ENCODE measurements at places on chromosomes 2 and 18. TPM values are rescaled to one million over a fixed set of nuclear protein-coding genes. Genes with fewer than 3 reads are reported as not detected.

The IL36B gene
- not detected for total RNA-seq

The SERPINB5 gene
- not detected for total RNA-seq

The DOK6 gene
- 0.09 TPM for total RNA-seq

The SCYGR4 gene
- total RNA-seq = not detected

The RNF181 gene
- 72.9 TPM for total RNA-seq

The B3GNT7 gene
- total RNA-seq = 10.7 TPM

- no peak for DNase-seq
Measured at GRCh38 chr2:240174496-240174895, 34.0 kb upstream of the OTOS start.

DNA sequence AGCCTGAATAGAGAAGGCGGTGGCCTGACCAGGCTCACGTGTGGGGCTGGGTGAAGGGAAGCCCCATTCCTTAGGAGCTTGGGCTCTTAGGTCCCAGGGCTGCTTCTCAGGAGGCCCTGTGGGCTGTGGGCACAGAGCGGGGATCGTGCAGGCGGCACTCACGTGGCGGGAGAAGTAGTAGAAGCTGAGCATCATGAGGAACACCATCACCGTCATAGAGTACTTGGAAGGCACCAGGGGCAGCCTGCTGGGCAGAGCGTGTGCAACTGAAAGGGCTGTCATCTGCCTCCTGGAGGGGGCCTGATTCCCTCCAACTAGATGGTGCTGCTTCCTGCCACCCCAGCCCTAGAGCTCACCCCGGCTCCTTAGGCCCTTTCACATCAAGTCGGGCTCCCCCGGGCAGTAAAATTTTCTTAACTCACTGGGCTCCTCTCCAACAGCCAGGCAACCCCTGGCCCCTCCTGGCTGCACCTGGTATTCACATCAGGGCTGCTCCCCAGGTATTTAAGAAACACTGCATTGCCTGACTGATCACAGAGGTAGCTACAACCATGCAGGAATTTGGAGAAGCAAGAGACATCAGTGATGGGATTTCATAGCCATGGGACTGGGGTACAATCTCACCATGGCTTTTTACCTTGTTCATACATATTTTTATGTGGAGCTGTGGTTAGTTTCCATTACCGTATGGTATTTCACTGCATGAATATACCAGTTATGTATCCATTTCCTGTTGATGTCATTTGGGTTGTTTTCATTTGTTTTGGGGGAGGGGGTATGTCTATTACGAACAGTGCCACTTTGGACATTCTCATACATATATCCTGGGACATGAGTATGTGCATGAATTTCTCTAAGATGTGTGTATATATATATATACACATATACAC, 32.9 kb downstream of the CENPO start:
- DNase-seq = peak; percentile 62

DNA sequence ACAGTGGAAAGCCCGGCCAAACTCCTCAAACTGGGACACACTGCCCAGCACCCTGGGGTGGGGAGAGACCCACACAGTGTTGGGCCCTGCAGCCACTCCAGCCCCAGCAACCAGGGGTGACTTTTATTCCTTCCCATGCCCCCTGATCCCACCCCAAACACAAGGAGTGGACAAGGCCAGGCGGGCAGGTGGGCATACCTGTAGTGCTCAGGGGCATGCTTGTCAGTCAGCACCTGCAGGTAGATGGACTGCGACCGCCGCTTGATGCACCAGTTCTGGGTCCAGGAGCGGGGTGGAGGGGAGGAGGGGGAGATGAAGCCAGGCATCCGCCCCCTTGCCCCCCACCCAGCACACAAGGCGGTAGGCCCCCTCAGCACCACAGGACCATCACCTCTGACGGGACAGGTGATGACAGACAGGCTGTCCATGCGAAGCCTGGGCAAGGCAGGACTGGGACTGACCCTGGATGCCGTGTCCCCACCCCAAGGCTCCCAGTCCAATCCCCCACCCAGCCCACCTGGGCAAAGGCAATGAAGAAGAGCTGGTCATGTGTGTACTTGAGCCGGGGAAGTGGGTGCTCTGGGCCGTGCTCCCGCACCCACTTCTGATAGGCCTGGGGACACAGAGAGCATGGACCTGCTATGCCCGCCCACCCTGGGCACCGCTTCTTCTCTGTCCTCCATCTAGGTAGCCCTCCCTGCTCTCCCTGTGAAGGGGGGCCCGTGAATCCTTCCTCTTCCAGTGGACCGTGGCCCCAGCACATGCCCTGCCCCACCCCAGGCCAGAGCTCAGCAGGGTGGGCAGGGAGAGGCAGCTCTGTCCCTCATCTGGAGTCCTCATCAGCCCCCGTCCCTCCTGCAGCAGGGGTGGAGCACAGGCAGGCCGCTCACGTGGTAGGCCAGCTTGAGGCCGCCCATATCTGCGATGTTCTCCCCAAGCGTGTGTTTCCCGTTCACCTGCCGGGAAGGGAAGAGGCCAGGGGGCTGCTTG, 7.1 kb downstream of the ECEL1 start:
- DNase-seq = peak; percentile 60

DNA sequence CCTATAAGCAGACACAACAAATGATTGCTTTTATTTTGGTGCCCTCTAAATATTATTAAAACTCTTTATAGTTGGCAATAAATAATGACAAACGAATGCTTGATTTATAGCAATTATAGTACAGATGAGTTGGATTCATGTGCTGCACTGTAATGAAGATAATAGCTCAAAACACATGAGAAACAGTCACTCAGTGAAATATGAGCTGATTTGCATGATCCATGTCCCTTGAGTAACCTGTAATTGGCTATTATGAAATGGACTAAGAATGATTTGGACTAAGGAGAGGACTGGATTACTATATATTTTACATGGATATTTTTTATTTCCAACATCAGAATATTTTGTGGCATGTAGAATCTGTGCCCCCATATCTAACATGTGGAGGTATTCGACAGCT, 365.6 kb upstream of the UBE2E3 start:
- DNase-seq = no peak

DNA sequence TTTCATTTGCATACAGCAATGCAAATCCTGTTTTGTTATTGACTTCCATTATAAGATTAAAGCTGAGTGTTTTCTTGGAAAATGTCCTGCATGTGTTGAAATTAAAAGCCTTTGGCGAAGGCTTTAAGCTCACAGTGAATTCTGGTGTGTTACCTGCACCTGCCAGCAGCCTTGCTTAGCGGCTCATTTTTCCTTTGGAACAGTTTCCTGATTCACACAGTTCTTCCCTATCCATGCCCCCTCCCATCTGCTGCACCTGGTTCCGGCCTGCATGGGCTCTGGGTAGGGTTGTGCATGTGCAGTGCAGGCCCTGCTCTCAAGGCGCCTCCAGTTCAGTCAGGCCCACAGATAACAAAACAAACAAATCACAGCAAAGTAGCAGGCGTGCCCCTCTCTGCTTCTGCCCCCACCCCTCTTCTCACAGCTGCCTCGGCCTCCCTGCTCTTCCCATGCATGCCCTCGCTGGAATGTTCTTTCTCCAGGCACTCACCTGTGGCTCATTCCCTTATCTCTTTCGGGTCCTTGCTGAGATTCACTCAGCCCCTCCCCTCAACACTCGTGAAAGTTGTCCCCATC, 15.8 kb downstream of the MTCL1 start:
- no peak for DNase-seq

DNA sequence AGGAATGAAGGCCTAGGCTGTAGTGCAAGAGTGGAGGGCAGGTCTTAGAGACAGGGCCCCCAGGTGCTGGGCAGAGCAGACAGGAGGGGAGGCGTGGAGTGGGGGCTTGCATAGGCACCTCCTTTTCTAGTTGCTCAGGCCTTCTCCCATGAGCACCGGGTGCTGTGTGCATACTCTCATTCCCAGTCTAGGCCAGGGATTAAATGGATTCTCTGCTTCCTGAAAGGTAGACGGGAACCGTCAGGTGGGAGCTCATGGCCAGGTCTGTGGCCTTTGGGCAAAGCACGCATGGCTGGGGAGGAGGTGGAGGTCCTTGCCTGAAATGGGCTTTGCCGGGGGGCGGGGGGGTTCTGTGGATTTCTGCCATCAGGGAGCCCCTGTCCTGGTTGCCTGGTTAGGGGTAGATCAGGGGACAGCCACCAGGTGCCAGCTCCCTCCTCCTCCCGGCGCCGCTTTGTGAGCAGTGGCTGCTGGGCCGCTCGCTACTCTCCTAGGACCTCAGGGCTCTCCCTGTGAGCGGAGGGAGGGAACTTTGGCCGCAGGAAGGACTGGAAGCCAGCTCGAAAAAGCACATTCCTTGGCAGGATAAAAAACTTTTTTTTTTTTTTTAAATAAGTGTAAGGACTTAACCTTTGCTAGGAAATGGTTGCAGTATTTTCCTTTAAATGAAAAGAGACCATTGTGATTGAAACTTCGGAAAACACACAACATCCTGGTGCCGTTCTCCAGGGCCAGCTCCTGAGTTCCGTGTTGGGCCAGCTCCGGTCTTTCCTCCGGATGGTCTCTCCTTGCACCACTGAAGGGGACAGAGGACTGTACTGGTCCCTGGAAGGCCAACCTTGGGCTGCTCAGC, 82.8 kb upstream of the HAAO start:
- DNase-seq = no peak

DNA sequence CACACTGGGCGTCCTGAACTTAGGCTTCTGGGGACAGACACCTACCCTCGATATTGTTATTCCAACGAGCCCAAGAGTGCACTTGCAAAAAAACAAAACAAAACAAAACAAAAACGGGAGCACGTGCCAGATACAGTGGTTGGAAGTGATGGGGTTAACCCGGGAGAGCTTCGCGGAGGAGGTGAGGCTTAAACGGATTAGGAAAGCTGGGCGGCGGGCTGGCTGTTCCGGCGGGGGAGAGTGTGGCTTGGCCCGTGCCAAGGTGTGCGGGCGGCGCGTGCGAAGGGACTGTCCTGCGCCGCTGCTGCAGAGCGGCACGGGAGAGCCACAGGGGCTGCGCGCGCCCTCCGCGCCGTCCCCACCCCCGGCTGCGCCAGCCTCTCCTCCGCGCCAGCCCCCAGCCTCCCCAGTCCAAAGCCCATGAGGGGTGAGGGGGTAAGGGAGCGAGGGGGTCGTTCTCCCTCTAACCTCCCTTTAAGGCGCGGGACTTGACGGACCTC, 1.5 kb upstream of the SLC30A3 start:
- DNase-seq = no peak

- DNase-seq = no peak
Measured at GRCh38 chr2:46164529-46165301, 132.5 kb upstream of the EPAS1 start.

- no peak for DNase-seq
Measured at GRCh38 chr18:47247416-47248114, 3.9 kb downstream of the SKOR2 start.

DNA sequence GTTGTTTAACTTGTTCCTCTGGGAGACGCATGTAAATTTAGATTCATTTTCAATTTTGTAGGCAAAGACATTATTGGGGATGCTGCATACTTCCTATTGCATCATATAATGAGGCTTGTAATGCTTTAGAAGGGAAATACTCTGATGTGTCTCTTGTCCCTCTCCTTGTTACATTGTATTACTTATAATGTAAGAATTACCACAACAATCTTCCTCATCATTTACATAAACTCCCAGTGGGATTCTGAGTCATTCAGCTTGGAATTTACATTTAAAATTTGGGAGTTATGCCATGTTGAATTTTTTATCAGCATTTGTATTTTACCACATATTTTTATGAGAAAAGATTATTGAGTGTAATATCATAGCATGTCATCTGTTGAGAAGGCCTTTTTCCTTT, 963.4 kb upstream of the NRXN1 start:
- DNase-seq = no peak
